ENCODE measurements at places on chromosomes 5 and 9.

- DNase-seq = no peak
Observed at GRCh38 chr9:111754800-111755199, 39.9 kb downstream of the SHOC1 start.

GRCh38 chr5:134477462-134478245 is 47.8 kb upstream of the JADE2 start:
- no peak for DNase-seq

DNA sequence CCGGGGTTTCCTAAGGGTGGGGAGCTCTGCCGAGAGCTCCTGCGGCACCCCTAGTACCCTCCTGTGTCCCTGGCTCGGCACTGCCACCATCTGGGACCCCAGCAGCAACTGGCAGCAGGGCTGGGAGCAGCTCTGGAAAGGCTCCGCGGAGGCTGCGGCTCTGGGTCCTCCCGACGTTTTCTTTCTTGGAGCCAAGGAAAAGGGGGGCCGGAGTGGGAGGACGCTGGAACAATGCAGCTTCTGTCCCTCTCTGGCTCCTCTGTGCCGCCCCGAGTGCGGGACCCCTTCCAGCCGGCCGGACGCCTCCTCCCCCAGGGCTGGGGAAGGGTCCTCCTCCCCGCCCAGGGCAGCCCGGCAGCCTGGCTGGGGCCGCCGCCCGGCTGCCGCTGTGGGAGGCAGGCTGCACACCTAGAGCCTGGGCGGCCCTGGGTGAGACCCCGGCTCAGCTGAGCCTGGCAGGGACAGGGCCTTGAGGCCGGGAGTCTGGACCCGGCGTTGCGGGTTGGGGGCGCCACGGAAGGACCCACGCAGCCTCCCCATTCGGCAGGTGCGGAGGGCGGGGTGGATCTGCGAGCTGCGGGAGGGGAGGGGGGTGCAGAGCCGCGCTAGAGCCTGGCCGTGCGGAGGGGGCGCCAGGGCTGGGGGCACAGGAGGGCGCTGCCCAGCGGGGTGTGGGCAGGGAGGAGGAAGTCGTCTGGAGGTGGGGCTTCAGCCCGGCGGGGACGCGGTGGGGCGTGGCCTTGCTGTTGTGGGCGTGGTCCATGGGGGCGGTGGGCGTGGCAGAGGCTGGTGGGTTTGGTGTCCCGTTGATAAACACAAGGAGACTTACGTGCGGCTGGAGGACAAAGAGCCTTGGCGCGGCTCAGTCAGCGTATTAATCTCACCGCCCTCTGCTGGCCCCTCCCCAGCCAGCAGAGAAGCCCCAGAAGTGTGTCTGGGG is 15.1 kb downstream of the GPSM1 start:
- DNase-seq = peak; percentile 24

- DNase-seq = no peak
Observed at GRCh38 chr9:130662970-130663257, 1.5 kb upstream of the PRDM12 start.

DNA sequence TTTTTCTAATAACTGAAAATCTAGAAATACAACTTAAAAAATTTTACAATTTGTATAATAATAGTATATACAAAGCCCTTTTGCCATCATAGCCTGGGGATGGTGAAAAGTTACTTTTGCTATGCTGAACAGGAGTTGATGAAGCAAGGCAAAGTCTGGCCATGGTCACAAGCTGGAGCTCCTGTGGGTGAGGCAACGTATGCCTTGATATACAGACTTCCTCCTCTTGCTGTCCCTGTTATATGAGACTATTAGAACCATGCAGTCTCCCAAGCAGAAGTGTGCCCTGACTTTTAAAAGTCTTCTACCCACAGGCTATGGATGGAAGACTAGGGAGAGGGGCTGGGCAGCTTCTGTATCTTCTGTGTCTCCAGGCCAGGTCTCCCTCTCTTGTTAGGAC is 15.7 kb downstream of the FAM151B start:
- DNase-seq = no peak

DNA sequence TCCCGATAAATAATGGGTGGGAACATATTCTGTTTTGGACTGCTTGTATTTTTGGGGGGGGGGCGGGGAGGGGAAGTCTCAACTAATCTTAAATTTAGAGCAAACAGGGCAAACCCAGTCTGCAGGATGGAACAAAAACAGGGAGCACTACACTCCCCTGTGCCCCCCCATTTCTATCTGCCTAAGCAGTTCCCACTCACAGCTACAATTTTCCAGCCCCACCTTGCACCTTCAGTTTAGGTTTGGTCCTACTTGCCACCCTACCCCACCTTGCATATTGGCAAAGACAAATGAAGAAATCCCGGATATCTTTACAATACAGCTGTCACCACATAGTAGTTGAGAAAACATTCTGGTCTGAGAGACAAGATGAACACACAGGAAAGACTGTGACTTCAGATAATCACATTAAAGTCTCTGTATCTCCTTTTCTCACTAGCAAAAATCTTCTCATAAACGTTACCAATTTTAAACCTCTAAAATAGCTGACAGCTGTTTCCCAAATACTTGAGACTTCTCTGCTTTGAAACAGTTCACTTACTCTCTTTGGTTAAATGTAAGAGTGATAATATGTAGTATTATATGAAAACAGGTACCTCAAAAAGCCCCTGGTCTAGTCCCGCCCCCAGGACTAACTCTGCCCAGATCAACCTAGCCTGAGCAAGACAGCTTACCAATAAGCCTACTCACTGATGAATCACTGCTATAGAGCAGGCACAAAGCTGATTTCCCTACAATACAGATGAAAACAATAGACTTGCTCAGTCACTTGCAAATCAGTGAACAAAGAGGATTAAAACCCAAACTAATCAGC is 5.2 kb upstream of the RAPGEF6 start:
- no peak for DNase-seq

DNA sequence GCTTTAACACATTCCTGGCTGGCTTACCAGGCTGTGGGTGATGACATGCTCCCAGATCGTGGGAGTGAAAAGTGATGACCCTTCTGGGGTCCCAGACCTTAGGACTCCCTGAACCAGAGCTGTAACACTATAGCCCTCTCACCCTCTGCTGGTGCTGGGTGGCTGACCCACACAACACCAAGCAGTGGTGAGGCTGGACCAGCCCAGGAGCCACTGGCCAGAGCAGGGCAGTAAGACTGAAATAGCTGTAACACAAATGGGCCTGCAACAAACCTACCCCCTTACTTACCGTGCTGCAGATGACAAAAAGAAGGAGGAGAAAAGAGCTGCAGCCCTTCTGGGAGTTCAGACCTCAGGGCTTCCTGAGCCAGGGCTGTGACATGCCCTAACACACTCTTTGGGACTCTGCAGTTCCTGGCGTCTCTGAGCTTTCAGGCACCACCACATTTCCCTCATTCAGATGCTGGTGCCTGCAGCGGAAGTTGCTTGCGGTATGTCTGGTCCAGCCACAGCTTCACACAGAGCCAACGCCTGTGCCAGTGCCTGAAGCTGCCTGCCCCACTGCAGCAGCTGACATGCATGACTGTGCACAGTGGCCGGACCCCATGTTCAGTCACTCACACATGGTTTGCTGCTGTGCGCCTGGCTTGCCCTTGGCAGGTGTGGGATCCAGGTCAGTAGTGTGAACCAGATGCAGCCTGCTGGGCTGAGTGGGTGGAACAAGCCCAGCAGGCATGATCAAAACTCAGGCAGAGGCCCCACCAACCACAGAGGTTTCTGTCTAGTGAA is 1247.4 kb downstream of the EFNA5 start:
- no peak for DNase-seq

DNA sequence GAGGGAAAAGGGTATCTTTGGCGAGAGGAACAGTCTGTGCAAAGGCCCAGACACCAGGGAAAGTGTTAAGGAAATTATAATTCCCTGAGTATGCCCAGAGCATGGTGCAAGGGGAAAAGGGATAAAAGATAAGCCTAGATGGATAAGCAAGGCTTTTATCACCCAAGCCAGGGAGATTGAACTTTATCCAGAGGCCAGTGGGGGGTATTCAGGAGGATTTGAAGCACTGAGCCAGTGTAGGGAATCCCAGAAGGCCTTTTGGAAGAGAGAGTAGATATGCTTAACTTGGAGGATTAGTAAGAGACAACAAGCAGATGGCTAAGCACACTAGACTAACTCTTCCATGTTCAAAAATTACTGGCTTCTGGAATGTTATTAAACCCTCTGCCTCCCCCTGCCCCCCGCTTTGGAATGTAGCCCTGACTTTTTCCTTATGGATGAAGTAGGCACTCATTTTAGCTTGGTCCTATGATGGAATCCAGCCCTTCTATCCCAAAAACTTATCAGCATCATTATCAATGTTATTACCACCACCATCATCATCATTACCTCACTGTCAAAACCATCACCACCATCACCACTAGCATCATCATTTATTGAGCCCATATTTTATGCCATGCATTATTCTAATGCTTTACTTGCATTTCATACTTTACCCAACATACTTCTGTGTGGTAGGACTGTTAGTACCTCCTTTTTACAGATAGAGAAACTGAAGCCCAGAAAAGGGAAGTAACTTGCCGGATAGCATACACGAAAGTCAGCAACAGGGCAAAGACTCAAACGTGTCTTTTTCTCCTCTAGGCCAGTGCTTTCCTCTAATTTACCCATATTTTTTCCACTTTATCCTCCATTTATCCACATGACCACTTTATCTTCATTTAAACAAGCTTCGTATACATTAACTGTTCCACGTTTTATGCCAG is 237.0 kb downstream of the PAPPA start:
- DNase-seq = no peak

DNA sequence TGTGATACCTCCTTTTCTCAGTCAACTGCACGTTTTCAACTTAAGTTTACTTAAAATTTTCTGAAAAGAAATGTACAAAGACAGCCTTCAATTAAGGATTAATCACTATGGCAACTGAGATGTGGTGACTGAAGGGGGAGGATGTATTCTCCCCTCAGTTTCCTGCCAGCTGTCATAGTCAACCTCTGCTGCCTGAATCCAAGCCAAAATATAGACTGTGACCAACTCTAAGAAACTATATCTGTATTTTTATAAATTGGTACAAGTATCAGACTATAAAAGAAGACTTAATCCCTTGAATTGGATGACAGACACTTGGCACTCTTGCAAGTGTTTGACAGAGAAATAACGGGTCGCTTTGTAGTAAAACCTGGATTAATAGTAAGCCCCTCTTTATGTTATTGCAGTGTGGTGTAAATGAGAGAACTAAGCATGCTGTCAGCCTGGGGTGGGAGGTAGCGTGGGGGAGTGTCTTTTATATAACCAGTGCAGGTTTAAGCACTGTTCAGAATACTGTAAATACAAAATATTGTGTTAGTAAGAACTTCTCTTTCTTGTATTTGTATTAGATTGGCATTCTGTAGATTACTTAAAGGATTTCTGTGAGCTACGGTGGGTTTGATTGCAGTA is 106.4 kb downstream of the ERCC6L2 start:
- DNase-seq = peak; percentile 11

DNA sequence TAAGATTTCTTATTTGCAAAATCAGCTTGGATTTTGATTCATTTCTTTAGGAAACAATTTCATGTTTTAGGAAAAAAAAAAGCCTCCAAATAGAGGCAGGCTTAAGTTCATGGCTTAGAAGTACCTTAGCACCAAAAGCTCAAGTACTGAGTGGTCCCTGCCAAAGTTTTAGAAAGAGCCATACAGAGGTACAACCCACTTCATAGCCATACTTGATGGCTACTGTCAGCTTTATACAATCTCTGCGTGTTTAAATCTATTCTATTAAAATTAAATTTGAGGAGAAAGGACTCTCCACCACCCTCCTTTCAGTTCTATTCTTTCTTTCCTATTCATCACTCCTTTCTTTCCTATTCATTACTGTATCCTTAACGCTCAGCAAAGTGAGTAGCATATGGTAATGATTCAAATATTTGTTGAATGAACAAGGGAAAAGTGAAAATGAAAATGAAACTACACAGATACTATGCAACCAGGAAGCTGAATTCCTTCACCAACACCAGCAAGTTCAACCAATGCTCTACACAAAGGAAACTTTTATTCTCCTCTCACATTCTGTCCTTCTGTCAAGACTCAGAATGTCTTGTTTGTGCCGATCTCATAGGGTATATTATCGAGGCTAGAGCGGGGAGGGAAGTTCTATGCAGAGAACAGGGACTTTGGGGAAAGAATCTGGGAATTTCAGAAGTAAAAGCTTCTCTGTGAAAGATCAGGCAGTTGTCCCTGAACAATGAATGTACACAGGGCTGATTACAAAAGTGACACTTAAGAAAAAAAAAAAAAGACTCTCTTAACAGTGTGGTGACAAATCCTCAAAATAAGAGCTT is 138.6 kb upstream of the SPEF2 start:
- no peak for DNase-seq

- DNase-seq = no peak
Observed at GRCh38 chr9:35073279-35073612, 821 bp upstream of the VCP start.

GRCh38 chr9:17588395-17588794 is 9.5 kb downstream of the SH3GL2 start:
- no peak for DNase-seq

GRCh38 chr9:38707885-38708637 is 11.9 kb downstream of the FAM240B start:
- no peak for DNase-seq

- DNase-seq = no peak
Observed at GRCh38 chr5:54561651-54562050, 44.1 kb downstream of the SNX18 start.

- no peak for DNase-seq
Observed at GRCh38 chr5:79793722-79794121, 104.1 kb downstream of the CMYA5 start.

GRCh38 chr5:139942243-139942642 is 100.9 kb downstream of the NRG2 start:
- DNase-seq = no peak

GRCh38 chr5:31116466-31117031 is 76.9 kb upstream of the CDH6 start:
- DNase-seq = no peak

DNA sequence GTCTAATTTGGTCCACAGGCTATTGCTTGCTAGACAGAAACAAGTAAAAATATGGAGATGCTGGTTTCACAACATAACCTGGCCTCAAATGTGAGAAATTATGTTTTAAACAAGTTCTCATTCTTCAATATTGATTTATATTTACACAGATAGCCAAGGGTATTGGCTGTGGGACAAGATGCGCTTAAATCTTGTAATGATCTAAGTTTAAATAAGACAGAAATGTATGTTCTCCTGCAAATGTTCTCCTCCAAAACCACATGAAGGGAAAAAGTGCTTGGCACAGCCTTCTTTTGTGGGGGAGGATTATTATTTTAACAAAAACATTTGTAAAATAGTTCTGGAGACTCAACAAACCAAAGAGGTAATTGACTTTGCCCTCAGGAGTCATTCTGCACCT is 356.0 kb downstream of the DMAC1 start:
- no peak for DNase-seq

- DNase-seq = no peak
Observed at GRCh38 chr9:29866556-29866955, 2293.3 kb upstream of the C9orf72 start.

- no peak for DNase-seq
Observed at GRCh38 chr9:98577446-98577845, 131.3 kb downstream of the GABBR2 start.
